T-helper 2 cell (primary cell): ENCODE measurements at places on chromosomes 16 and 17.

DNA sequence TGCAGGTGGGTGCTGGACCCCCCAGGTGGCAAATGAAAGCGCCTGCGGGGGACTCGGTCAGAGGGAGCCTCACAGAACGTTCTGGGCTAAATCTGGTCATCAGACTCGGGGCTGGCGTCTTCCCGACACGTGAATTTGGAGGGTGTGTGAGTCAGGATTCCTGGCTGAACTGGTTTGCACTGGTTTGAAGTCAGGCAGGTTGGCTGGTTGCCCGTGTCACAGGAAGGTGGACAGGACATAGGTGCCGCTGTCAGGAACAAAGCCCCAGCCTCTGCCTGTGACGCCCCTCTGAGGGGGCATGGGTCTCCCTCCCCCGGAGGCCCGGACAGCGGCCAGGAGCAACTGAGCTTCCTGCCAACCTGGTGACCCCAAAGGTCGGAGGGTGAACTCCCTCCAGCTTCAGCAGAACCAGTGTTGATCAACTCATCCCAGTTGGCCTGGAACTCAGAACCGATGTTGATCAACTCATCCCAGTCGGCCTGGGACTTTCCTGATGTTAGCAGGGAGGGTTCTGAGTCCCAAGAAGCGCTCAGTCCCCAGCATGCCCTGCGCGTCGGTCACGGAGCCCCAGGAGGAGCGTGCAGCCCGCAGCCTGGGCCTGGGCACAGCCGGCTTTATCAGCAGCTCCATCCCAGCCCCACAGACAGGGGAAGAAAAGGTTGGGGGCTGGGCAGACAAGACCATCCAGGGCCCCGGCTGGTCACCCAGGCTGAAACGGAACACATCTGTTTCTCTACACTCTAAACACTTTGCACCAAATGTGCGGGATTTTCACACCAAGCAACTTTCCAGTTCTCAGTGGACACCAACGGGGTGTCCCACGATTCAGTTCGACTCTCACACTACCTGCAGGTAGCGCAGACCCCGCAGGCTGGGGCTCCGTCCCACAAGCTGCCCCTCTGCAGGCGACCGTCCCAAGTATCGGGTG is 14.4 kb upstream of the METRNL start:
- DNase-seq: no peak

DNA sequence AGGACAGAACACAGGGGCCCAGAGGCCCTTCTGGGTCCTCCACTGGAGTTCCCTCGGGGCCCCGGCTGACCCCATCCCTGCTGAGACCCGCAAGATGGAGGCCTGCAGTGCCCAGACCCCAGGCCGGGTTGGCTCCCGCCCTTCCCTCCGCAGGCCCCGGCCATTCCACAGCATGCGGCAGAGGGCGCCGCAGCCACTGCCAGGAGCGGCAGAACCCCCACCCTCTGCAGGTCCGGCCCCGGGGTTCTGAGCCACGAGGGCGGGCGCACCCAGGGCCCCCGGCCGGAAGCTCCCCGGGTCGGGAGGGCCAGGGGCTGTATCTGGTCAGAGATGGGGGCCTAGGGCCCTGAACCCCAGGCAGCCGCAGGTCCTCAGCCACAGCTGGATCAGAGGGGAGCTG is 2.4 kb upstream of the PERCC1 start:
- DNase-seq: no peak

DNA sequence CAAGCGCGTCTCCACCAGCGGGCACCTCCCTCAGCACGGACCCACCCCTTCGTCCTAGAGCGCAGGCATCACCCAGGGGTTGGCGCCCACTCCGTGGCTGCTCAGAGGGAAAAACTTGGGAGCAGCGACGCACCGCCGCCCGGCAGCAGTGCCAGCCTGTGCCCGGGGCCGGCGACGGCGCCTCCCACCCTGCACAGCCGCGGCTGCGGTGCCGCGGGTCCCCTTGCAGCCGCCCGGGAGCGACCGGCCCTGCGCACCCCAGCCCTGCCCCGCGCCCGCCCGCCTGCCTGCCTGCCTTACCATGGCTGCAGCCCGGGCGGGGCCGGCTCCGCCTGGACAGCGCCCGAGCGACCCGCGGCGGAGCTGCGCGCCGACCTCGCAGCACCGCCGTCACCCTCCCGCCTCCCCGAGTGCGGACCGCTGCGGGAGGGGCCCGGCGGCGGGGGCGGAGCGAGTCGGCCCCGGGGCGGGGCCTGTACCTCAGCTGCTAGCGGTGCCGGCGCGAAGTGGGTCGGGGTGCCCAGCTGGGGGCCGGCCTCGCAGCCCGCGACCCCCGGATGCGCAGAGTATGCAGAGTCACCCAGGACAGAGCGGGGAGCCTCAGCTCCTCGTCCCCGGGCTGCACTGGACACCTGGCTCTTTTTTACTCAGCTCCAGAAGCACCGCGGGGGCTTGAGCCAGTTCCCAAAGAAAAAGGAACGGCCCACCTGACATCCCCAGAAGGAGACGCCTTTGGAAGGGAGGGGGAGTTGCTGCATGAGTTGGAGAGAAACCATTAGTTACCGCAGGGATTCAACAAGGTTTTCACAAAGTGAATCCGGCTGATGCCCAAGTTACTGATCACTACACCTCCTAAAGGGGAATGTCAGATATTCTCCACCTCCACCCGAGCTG is 17.5 kb upstream of the MTMR4 start:
- DNase-seq: peak; percentile 46

DNA sequence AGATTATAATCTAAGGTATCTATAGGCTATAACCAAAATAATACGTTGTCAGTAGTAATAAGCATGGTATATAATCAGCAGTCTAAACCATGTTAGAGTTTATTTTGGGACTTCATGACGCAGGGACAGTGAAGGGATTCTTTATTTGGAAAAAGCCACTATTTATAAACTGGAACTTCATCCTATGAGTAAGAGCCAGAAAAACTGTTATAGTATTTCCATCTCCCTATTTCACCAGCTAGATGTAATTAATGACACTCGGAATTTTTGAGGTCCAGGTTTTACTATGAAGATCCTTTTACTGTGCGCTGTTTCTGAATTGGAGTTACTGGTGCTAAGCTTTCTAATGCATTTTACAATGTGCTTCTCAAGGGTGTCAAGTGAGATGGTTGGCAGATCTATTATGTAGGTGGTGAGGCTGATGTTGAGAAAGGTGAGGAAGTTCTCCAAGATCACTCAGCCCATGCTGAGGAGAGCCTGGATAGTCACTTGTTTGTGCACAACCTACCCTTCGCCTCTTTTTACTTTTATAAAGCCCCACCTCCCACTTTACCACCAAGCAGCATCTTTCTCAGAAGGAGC is 149.3 kb downstream of the MSI2 start:
- DNase-seq: no peak

- DNase-seq: no peak
Measured at GRCh38 chr17:44202756-44203155, 3.1 kb upstream of the ATXN7L3 start.

DNA sequence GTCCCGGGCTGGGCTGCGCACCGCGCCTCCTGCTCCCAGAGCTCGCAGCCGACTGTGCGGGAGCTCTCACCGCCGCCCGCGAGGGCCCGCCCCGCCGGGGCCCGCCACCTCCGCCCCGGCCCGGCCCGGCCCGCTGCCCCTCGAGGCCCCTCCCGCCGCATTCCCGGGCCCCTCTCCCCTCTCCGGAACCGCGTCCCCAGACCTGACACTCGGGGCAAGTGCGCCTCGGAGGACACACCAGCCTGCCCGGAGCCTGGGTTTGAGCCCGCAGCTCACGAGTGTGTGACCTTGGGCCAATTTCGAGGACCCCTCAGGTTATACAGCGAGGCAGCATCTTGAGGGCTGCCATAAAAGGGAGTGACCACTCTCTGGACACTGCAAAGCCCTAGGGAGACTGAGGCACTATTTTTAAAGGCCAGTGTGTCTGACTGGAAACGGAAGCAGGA is 2.0 kb upstream of the GRIN2C start:
- DNase-seq: no peak
